ENCODE measurements at places on chromosomes 4 and X.

- DNase-seq = no peak
These were observed 179.1 kb upstream of the ANXA3 start for GRCh38 chr4:78372355-78372988.

GRCh38 chr4:16794816-16795445 is 103.5 kb downstream of the LDB2 start:
- peak; percentile 23 for DNase-seq

- DNase-seq = no peak
These were observed 84.0 kb upstream of the TBC1D9 start for GRCh38 chr4:140839888-140840790.

DNA sequence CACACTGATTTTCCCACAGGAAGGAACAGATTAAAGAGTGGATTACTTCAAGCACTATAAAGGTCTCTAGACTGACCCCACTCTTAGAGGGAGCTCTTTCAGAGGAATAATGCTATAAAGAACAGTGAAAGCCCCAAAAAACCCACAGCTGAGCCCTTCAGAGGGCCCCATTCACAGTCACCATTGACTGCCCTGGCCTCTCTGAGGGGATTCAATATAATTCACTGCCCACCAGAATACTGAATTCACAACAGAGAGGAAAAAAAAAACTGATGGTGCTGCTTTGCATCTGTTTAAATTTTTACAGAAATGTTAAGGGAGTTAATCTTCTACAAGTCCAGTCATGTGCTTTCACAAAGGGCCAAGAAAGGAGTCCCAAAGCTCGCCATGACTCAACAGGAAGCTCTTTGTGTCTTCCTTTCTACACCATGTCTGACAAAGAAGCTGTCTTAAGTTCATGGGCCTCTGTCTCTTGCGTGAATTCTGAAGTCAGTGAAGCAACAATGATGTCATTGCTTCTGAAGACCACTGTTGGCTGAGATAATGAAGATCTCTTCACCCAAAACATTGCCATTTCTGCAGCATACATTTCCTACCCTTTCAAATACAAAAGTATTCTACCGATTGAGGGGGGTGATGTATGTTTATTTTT is 174.9 kb downstream of the ADAMTS3 start:
- no peak for DNase-seq

- DNase-seq = no peak
These were observed 248.6 kb upstream of the VEGFC start for GRCh38 chr4:177041356-177041755.

DNA sequence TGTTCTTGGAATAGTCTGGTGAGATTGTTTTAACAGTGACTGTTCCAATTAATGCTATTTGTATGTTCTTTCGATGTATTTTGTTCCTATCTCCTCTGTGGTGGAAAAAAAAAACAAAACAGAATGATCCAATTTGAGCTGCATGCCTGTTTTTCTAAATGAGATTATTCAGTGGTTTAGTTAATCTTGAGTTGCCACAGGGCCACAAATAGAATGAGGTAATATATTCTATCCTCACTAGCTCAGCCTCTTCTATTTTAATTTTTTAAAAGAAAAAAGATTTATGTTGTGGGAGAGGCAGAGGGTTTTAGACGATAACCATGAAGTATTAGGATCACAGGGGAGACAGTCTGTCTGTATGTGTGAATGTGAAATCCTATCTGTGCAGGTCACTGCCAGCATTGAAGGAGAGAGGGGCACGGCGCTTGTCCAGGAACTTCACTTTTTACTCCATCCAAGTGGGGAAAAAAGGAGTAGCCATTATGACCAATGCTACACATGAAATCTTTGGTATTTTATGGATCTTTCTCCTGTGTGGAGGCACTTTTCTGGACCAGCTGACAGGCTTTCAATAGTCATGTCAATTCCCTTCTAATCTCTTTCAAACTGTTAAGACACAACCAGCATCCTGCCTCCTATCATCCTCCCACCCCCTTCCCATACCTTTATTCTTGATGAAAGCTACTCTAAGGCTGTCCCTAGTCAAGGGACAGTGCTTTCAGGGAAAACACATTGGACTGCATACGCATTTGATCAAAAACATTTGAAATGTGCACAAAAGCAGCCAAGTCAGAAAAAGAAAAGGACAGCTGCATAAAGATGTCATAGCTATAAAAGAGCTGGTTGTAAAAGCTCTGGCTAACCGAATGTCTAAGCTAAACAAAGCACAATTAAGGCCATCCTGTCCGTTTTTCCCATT is 1063.8 kb upstream of the INTU start:
- no peak for DNase-seq

GRCh38 chr4:8607603-8608481 is 15.3 kb downstream of the CPZ start:
- no peak for DNase-seq

- DNase-seq = no peak
These were observed 286.4 kb upstream of the FAT1 start for GRCh38 chr4:187010052-187010451.

- DNase-seq = no peak
These were observed 36.5 kb downstream of the SUPT20HL1 start for GRCh38 chrX:24396931-24397279.

- DNase-seq = no peak
These were observed 289.5 kb downstream of the SMARCA1 start for GRCh38 chrX:129233786-129234185.

- no peak for DNase-seq
These were observed 33.5 kb upstream of the STOX2 start for GRCh38 chr4:183871581-183871980.

DNA sequence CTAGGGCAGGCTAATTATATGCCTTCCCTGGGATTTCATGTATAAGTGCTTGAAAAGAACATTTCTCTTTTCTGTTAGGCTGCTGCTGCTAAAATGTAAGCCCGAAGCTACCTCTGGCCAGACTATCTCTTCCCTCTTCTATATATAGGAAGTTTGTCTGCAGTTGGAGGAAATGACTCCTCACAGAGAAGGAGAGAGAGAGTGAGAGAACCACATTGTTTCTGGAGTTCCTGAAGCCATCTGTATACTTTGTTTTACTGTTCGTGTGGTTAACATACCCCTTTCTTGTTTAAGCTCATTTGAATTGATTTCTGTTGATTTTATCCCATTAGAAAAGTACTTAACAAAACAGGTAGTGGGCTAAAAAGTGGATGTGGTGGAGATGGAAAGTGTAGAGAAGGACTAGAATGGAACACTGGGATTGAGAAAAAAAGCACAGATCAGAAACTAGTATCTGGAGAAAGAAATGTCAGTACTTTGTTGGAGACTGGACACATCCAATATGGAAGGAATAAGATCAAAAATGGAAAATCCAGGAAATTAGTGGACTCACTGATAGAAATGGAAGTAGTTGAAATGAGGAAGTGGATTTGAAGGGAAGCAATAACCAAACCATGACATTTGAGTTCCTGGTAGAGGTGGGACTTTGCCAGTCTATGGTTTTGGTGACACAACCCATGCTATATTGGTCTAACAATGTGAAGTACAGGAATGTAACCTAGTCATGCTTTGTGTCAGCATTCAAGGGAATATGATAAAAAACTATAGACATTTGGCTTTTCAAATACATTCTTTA is 112.6 kb downstream of the TMA16 start:
- no peak for DNase-seq

DNA sequence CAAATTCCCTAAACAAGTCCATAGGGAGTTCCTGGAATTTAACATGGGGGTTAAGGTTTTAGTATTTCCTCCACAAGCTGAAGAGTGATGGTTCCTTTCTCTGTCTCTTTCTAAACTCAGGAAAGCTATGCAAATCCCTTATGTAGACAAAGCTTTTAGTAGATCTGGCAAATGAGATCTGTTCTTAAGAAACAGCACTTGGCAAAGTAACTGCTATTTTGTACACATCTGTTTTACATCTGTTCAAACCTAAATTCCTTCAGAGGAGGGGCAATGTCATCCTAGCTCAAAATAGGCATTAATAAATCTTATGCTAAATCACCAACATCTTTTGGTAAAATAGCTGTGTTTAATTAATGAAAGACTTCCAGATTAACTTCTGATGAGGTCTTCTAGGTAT is 137.8 kb upstream of the TBC1D9 start:
- DNase-seq = no peak

DNA sequence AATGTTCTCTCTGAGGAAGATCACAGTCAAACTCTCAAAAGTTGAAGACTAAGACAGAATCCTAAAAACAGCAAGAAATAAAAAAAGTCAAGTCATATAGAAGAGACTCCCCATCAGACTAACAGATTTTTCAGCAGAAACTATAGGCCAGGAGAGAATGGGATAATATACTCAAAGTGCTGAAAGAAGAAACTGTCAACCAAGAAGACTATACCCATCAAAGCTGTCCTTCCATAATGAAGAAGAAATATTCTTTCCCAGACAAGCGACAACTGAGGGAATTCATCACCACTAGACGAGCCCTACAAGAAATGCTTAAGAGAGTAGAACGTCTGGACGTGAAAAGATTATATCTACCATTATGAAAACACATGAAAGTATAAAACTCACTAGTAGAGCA is 22.0 kb downstream of the TLR6 start:
- DNase-seq = no peak

DNA sequence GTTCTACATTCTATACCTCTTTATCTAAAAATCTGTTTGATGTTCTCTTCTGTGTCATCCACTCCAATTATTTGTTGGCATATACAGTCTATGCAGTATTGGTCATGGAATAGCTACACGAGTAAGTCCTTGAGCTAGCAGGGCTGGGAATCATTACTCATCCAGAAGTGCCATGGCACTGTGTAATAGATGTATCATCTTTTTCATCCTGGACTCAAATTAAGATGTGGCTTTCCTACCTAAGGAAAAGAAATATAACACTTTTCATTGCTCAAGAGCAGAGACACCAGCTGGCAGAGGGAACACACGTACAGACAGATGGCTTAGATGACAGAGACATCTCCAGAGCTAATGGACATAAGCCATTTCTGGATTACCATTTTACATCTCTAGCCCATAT is 159.8 kb downstream of the FAM13A start:
- no peak for DNase-seq

- no peak for DNase-seq
These were observed 300.7 kb upstream of the CXXC4 start for GRCh38 chr4:104795264-104795939.

GRCh38 chr4:43360296-43360695 is 467.8 kb downstream of the GRXCR1 start:
- no peak for DNase-seq

All from NCI-H1417 (cell line).